Ammon's horn (tissue), 1 donor: ENCODE measurements at places on chromosomes 3 and 15.
A peak's percentile ranks its signal among the peaks of the same experiment; 100 is the strongest.

GRCh38 chr15:91548549-91548948, 305.0 kb upstream of the SLCO3A1 start:
- DNase-seq: no peak

- DNase-seq: no peak
Observed at GRCh38 chr15:66703540-66703941, 1.5 kb downstream of the SMAD6 start.

- no peak for DNase-seq
Observed at GRCh38 chr15:89652666-89653065, 2.6 kb downstream of the KIF7 start.

DNA sequence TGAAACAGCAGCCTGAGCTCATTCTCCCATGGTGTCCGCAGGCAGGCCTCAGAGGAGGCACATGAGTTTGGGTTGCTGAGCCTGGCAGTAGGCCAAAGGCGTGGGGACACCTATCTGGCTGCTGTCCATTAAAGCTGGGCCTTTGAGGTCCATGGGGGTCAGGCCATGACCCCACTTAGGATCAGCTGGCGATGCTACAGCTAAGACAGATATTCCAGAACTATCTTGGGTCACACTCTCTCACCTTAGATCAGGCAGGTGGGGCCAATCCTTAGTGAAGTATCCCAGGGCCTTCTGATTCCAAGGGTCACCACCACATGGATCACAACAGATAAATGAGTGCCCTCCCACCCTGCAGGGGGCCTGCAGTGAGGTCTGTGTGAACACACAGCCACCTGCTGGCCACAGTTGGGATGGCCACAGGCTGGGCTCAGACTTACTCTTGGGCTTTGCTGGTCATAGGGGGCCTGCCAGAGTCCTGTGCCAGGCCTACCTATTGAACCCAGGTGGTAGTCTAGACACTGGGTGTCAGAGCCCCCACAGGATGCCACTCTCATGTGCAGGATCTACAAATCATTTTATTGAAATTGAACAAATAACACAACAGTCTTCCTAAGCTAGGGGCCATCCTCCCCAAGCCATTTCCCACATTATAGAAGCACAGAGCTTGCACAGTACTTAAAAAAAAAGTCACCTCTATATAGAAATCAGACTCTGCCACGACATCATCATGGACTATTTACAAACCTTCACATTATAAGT, 2.0 kb upstream of the HYAL2 start:
- DNase-seq: peak; percentile 78

GRCh38 chr3:36597422-36597821, 166.9 kb downstream of the DCLK3 start:
- DNase-seq: no peak

- no peak for DNase-seq
Observed at GRCh38 chr3:37504583-37505357, 330.4 kb upstream of the LRRFIP2 start.

- no peak for DNase-seq
Observed at GRCh38 chr3:163671201-163671600, 1407.1 kb downstream of the SI start.

DNA sequence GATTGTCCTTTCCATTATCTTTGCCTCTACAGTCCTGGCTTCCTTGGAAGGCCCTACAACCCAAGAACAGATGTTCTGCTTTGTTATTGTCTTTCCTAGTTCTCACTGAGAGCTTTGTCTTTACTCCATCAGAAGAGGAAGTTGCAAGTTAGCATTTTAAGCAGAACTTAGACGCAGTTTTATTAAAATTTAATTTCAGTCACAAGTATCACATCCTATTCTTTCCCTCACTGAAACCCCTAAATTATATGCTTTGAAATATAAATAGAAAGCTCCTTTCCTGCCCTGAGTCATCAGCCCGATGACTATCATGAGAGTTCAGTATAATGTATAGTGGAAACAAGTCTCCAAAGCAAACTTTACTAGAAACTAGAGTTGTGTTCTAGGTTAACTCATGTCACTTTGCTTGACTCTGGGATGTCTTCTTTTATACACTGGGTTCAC, 291.2 kb upstream of the RBMS3 start:
- DNase-seq: no peak

- DNase-seq: no peak
Observed at GRCh38 chr3:106759731-106760130, 617.5 kb upstream of the CCDC54 start.

DNA sequence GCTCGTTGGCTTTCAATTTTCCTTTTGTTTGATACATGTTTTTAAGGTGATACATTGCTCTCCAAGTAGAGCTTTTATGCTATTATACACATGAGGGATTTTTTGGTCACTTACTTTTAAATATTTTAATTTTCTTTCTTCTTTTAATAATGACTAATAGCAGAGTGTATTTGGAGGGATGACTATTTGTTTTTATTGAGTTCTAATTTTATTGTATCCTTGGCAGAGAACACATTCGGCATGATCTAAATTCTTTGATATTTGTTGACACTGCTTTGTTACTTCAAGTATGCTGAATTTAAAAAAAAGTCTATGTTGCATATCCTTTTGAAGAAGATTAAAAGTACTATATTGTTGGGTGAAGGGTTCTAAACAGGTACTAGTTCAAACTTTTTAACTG, 149.9 kb upstream of the PDZRN3 start:
- DNase-seq: no peak

DNA sequence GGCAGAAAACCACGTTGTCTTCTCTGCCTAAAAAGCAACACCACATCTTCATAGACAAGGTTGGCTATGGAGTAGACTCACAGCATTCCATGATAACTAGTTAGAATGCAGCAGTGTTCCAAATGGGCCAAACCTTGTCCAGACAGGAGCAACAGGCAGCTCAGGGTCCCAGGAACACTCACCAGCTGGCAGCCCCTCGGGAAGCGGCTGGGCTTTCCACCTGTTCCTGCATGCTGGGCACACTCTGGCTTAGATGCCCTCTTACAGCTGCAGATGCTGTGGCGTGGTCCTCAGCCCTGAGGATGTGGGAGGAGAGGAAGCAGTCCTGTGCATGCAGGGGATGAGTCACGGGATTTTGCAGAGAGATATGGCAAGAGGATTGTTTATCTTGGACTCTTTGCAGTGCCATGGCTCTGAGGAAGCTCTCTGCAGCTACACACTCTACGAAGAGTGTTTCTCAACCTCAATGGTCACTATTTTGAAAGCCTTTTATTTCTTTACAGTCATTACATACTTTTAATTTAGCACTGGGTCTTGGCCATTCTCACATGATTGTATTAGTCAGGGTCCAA, 11.3 kb downstream of the NRROS start:
- peak; percentile 36 for DNase-seq

DNA sequence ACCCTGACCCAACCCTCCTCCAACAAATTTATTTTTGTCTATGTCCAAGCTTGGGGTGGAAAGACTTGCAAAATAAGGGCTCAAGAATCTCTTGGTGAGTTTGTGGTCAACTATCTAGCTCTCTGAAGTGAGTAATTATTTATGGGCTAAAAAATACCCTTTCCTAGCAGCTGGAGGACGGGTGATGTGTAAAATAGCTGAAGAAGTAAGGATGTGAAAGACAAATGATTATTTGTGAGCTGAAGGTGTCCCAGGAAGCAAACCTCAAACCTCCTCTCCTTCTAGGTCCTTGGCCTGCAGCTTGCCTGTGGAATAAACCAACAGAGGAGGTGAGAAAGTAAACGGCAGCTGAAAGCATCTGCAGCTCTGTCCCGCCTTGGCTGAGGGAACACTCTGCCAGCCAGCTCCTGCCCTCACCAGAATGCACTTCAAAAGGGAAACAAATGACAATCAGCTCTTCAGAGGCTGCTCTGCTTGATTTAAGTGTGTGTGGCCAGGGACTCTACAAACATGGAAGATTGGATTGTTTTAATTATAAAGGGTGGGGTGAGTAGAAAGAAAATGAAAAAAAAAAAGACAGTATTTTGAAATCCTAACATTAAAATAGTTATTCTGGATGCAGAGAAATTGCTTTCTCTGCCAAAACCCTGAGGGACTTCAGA, 60.3 kb downstream of the TM4SF4 start:
- peak; percentile 77 for DNase-seq

DNA sequence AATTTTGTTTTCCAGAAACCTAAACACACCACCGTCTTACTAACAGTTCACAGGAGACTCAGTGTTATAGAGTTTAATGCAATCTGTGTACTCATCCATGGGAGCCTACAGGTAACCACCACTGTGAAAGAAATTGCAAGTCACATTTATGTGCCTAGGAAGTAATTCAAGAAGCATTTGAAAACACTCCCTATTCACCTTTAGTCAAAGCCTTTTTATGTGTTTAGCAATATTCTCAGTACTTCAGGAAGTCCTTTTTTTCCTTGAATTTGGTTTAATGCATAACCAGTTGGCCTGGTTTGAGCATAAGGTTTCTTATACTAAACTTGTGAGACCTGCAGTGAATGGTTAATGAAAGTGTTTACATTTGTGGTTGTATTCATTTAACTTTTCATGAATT, 346.1 kb downstream of the CHST2 start:
- no peak for DNase-seq

DNA sequence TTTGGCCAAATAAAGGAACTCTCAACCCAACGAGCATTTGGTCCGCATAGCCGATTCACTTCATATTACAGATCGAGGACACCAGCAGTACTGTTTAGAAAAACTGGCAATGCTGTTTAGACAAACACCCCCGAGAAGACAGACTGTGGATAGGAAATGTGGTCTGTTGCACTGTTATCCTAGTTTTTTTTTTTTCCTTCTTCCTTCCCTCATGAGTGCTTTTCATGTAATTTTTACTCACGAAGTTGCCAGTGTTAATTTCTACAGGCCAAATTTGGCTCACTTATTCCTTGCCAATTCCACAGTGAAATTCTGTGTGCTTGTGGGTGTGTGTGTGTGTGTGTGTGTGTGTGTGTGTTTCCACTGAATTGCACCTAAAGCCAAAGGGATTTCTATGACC, 165.7 kb downstream of the FOXP1 start:
- no peak for DNase-seq

DNA sequence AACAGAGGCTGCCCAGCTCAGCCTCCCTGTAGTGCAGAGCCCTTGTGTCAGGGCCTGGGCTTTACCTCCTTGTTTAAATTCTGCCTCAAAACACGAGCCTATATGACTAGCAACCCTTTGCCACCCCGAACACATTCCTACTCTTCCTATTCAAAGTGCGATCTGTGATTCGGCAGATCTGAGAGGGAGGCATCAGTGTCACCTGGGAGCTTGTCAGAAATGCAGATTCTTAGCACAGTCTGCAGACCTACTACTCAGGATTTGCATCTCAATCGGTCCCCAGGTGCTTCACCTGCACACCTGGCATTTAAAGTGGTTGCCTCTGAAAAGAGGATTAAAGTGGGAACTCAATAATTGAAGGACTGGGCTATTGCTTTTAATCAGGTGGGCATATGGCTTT, 273.2 kb upstream of the TOPAZ1 start:
- no peak for DNase-seq

GRCh38 chr3:58627941-58628340, 38.6 kb downstream of the FAM3D start:
- DNase-seq: no peak

DNA sequence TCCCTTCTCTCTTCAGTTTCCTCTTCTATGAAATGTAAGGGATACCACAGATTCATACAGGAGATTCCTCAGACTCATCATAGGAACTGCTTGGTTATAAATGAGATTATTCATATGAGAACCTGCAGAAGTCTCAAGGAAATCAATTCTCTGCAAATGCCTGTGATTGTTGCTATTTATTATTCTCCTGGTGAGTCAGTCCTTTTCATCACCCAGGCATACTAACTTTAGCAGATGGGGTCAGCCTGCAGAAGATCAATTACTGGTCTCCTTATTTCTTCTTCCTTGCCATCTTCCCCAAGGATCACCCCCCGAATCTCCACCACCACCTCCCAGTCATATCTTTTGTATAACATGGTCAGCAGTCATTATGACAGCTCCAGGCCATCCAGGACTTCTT, 53.8 kb upstream of the DCP1A start:
- no peak for DNase-seq

- no peak for DNase-seq
Observed at GRCh38 chr3:3618623-3619022, 180.6 kb upstream of the LRRN1 start.

- DNase-seq: no peak
Observed at GRCh38 chr3:135929670-135930069, 35.9 kb upstream of the PPP2R3A start.

DNA sequence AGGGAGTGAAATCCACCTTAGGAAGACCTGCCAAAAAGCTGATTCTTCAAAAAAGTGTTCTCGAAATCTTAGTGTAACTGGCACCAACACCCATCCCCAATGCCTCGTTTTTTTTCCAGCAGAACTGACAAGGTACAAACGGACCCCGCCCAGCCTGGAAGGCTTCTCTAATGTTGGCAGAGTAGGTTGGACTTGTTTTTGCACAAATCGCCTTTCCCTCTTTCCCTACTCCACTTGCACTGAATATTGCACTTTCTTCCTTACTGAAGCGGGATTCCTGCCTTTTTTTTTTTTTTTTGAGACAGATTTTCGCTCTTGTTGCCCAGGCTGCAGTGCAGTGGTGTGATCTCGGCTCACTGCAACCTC, 544 bp upstream of the TIMMDC1 start:
- peak; percentile 18 for DNase-seq

- no peak for DNase-seq
Observed at GRCh38 chr3:32397941-32398340, 6.3 kb downstream of the CMTM7 start.

DNA sequence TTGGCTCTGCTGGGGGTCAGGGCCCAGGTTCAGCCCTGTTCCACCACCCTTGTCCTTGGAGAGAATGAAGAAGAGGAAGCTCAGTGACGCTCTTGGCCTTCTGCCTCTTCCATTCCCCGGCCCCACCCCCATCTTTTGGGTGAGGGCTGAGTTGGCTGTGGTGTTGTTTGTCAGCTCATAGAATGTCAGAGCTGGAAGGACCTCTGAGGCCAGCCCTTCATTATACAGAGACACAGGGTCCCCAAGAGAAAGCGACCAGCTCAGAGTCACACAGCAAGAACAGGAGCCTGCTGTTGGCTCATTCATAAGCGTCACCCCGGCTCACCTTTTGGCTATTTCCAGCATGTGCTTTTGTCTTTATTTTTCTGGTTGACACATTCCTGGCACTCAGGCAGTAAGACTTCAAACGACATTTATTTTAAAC, 68.2 kb downstream of the AAGAB start:
- peak; percentile 59 for DNase-seq

DNA sequence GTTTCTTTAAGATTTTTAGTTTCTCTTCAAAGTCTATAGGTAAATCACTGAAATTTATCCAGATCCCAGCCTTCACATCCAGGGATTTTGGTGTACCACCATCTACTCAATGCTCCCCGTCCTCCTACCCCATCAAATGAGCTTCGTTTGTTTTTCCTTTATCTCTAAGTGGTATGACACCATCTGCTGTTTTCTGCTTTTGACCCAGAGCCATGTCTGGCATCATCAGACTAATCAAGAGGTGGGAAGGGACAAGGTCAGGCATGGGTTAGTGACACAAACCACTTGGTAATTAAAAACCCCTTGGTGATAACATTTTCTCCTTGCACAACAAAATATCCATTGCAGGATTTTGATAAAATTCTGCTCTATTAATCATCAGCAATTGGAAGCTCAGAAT, 92.7 kb upstream of the GOLGA8J start:
- DNase-seq: no peak

DNA sequence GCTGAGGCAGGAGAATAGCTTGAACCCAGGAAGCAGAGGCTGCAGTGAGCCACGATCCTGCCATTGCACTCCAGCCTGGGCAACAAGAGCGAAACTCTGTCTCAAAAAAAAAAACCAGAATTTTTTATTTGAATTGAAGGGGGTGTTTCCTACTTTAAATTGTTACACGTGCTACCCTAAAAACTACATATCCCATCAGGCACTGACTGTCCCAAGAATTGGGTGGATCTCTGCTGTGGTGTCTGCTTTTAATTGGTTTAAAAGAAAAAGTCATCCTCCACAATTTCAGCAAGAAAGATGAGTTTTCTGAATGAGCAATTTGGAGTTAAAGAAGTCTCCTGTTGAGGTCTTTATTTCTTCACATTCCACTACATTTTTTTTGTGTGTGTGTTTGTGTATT, 2.1 kb downstream of the PDIA3 start:
- no peak for DNase-seq
